ENCODE measurements at places on chromosomes 12 and 14.

GRCh38 chr12:76878099-76878898, 520 bp downstream of the CSRP2 start:
- DNase-seq = peak; percentile 32

DNA sequence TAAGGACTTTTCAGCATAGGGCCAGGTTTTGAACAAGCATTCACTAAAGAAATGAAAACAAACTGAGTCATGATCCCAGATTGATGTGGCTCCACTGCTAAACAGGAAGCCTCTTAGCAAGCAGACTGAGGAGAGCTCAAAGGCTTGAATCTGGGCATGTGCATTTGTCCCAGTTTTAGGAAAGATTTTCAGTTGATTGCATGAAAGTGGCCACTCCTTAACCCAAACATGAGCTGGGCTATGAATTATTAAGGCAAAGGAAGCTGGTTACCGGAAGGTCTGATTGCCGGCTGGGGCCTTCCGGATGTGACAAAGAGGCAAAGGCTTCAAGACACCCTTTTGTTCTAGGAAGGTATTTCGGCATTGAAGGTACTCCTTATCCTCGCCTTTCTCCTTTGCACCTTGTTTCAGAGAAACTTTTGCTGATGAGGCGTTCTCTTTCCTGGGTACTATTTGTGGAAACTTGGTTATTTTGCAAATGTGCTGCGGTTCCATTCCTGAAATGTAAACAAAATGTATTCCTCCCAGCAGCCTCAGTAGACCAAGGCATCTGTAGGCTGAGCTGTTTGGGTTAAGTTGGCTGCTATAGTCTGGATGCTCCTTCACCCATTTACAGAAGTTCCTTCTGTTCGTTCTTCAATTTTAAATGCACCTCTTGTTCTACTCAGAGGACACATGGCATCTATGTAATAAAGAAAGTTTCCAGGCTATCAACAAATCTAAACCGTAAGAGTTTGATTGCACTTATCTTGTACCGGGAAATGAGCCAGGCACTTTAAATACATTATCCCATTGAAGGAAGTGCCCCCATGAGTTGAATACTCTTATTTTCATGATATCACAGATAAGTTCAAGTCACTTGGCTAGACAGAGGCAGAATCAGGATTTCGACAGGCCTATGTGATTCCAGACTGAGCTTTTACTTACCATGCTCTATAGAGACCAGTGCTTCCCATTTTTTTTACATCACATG, 115.6 kb upstream of the METAP2 start:
- DNase-seq = peak; percentile 12

DNA sequence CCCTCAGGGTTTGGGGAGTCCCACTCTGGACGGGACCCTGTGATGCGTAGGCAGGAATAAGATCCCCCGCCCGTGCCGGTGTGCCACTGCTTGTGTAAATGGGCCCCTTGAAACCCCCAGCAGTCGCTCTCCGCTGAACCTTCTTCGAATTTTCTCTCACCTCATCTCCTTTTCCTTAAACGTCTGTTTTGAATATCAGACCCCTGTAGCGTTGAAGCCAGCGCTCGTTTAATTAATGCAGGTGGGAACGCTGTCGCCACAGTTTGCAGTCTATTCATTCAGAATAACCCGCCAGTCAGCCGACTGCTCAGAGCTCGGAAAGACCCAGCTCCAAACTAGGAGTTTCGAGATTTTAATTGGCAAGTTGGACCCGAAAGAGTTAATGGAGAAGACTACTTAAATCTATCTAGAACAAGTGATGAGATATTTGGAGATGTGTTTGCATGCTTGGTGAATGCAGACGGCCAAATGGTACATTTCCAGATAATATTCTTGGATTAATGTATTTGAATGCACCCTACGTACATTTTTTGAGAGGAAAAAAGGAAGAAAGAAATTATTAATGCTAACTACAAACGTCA, 739 bp upstream of the PPP2R5E start:
- peak; percentile 10 for DNase-seq

GRCh38 chr14:89458713-89459420, 41.8 kb upstream of the FOXN3 start:
- no peak for DNase-seq

DNA sequence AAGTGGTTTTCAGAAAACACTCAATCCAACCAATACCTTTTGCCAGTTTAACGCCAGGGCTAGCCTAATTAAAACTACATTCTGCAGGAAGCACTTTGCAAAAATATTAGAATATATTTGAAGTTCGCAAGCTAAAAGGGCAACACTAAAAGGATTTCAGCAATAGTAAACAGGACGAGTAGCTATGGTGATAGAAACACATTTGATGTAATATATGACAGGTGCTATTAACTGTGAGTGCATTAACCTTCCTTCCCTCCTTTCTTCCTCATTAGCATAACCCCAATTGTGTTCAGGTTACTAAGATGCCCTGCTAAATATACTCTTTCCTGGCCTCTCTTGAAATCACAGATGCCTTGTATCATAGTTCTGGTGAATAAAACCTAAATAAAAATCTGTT, 85.6 kb upstream of the TMCC3 start:
- DNase-seq = no peak

- no peak for DNase-seq
Measured at GRCh38 chr12:79063258-79063657, 198.7 kb downstream of the SYT1 start.

- no peak for DNase-seq
Measured at GRCh38 chr12:55624056-55624455, 12.6 kb upstream of the OR10P1 start.

DNA sequence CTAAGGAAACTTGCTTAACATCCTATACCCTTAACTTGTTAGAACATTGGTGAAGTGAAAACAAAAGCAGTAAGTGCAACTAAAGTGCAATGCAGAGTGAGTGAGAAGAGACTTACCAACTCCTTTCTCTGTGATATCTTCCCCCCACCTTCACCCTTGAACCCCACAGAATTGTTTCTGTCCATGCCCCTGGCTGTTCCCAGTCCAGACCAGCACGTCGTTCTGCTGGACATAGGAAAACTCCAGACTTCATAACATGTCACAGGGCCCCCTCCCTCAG, 91.9 kb downstream of the DAD1 start:
- DNase-seq = no peak

GRCh38 chr12:97542666-97543280, 80.2 kb downstream of the RMST start:
- no peak for DNase-seq

GRCh38 chr12:53677016-53677799, 1.3 kb upstream of the ATP5MC2 start:
- no peak for DNase-seq

- no peak for DNase-seq
Measured at GRCh38 chr12:109462868-109463692, 14.0 kb downstream of the KCTD10 start.

DNA sequence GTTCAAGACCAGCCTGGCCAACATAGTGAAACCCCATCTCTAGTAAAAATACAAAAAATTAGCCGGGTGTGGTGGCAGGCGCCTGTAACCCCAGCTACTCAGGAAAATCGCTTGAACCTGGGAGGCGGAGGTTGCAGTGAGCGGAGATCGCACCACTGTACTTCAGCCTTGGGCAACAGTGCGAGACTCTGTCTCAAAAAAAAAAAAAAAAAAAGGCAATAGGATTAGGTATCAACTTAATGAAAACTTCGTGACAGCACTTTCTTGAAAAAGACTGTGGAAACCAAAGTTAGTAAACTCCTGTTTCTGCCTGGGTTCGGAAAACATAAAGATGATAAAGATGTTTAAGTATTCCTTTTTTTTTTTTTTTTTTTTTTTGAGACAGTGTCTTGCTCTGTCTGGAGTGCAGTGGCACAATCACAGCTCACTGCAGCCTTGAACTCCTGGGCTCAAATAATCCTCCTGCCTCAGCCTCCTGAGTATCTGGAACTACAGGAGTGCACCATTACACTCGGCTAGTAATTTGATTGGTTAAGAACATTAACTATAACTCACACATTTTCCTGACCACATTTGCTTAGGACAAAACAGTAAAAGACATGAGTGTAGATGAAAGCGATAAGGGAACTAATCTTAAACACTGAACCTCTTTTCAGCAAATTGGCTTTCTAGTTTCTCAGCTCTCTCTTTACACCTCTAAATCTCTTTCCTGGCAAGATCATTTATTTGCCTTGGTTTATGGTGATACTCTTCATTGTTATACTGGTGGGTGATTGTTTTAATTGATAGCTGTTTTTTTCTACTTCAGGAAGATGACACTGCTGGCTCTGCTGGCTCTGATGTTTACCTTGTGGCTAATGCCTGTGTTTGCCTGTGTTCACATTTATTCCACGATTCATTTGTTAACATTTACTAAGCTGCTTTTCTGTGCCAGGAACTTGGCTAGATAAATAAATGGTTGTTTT, 15.8 kb downstream of the HIF1A start:
- DNase-seq = peak; percentile 32

- no peak for DNase-seq
Measured at GRCh38 chr12:23014749-23015148, 389.8 kb downstream of the ETNK1 start.

Measured in NCI-H1105 (cell line).